ENCODE measurements at places on chromosomes 7 and 10.

GRCh38 chr10:44396671-44397191, 11.8 kb upstream of the CXCL12 start:
- DNase-seq, result no peak

- DNase-seq, result peak; percentile 64
Measured at GRCh38 chr7:67493366-67493765, 496.7 kb downstream of the TYW1 start.

DNA sequence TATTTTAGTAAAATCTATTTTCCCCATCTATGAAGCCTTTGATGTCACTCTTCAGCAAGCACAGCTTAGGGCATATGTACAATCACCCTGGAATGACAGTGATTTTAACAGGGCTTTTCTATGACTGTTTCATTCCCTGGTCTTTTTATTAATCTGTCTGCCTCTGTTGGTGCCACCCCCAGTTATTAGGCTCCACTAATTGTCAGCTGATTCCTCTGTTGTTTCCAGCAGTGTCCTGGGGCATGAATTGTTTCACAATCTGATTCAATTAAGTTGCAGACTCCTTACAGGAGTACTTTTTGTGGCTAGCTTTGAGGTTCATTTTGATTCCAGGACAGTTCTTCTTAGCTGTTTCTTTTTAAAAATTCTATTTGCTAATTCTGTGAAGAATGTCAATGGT, 38.6 kb downstream of the MYO3A start:
- DNase-seq, result no peak

DNA sequence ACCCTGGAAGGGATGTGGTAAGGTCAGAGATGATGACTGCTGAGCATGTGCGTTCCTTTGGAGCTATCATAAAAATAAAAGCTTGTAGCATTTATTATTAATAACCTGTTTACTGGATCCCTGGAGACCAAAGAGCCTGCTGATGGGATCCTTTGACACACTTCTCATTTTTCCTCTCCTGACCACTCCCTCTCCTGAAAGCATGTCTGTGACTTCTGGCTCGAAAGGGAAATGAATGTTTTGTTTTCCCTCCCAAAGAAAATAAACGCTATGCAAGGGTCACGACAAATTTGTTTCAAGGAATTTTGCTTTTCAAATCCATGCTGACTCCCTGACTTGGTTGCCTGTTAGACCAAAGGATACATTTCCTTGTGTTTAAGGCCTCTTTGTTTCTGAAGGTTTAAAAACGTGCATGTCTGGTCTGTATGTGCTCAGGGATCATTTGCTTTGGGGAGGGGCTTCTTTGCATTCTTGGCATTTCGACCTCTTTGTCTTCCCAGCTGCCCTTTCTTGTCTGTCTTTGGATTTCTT, 185.1 kb upstream of the AGK start:
- no peak for DNase-seq

- no peak for DNase-seq
Measured at GRCh38 chr7:39301543-39301942, 264.7 kb upstream of the YAE1 start.

DNA sequence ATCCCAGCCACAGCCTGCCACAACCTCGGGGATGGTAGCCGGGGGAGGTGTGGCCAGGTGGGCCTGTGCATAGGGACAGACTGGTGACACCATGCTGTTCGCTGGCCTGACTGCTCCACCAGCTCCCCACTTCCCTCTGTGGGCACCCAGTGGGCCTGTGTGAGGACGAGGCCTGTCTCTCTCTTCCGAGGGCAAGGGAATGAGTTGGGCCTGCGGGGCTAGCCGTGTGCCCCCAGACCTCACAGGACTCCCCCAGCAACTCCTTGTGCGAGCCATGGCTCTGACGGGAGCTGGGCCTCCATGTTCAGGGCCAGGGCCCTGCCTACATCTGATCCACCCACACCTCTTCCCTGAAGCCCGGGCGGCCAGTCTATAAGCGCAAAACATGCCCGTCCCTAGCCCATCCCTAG, 40.5 kb downstream of the PWWP2B start:
- no peak for DNase-seq

DNA sequence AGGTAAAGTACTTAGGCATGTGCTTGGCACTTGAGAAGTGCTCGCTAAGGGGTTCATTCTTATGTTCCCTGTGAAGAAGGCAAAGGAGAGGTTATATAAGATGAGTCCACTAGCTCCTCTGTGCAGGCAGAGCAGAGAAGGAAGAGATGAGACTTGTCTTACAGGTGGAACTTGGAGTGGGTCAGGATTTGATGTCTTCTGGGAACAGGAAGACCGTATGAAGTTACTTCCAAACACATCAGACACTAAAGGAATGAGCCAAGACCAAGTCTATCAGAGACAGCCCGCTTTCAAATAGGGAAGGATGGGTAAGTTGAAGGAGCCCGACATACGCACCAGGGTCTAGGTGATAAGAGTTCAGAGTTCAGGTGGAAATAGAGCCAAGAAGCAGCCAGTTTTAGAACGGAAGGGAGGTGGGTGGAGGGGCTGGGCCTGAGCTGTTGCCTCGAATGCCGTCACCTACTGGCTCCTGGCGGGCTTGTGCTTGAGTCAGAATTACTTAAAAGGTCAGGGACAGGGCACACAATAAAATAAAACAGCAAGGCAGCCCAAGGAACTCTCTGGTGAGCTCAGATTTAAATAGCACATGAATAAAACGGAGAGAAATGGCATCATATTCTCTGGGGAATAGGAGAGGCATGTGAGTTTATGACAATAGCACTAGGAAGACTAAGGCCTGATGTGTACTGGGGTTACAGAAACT, 56.1 kb upstream of the GRB10 start:
- DNase-seq, result no peak

GRCh38 chr7:3861386-3861785, 560.3 kb downstream of the SDK1 start:
- DNase-seq, result no peak

GRCh38 chr10:62264702-62265436, 3.8 kb downstream of the RTKN2 start:
- peak; percentile 48 for DNase-seq

GRCh38 chr10:70512149-70512639, 33.6 kb downstream of the PALD1 start:
- DNase-seq, result no peak

DNA sequence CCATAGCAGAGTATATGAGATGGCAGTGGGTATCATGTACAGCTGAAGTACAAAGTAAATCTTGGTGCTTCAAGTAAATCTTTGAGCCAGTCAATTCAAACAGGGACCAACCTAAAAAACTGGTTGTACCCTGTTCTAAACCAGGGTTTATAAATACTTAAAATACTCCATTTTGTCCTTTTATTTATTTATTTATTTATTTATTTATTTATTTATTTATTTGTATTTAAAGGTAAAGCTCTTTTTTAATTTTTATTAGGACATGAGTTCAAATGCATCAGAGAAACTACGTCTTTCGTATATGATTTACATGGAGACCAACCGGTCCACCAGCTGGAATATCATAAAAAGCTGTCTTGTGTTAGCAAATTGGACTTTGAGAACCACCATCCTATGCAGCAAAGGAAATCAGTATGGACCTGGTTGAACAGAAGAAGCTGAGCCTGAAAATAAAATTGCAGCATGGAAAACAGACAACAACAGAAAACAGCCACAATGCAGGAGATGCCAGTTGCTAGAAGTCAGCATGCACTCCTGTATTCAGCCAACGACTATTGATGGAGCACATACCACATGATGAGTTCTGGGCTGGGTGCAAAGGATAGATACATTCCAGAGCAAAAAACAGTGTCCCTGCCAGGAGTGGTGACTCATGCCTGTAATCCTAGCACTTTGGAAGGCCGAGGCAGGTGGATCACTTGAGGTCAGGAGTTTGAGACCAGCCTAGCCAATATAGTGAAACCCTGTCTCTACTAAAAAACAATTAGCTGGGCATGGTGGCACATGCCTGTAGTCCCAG, 60.0 kb downstream of the PLXNA4 start:
- DNase-seq, result no peak

DNA sequence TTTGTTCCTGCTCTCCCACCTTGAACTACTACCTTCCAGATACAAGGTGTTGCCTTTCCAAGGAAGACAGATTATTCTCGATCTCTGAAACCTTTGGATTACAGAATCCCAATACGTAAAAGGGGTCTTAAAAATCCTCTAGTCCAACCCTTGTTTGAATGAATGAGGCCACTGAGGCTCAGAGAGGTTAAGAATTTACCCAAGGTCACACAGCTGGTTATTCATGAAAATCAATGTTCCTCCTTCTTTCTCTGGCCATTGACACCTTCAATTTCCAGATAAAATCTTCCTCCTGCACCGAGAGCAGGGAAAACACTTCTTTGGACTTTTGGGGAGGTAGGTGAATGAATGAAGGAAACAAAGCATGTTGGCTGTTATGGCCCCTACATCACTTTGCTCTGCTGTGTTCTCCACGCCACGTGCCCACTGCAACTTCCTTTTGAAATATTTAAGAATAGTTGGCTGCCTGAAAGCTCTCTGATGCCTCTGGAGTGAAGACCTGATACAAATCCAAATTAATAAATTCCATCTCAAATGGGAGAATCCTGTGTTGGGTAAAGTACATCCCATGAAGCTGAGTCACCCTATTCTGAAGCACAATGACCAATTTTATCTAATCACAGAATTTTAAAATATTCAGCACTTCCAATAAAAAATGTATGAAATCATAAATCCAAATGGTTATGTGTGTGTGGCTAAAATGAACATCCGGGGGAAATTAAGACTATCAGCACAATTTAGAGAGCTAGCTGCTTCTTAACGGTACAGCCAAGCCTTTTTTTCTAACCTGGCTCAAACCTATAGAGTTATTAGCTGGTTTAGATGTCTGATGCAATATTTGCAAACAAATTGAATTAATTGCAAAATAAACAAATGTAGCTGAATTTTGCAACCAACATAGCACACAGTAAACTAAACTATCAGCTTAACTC, 7.3 kb downstream of the SVIL start:
- DNase-seq, result no peak
